ENCODE measurements at places on chromosomes 3 and 15.

DNA sequence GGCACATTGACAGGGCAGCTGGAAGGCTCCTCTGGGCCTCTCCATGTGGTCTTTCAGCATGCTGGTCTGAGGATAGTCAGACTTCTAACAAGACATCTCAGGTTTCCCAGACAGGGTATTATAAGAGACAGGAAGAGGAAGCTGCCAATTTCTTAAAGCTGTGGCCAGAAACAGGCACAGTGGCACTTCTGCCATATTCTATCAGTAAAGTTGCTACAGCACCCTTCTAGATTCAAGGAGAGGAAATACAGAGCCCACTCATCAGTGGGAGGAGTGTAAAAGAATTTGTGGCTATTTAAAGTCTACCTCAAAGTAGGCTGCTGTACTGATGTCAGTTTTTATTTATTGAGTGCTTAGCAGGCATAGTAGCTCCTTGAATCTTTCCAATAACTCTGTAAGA, 55.5 kb downstream of the BTD start:
- no peak for DNase-seq

DNA sequence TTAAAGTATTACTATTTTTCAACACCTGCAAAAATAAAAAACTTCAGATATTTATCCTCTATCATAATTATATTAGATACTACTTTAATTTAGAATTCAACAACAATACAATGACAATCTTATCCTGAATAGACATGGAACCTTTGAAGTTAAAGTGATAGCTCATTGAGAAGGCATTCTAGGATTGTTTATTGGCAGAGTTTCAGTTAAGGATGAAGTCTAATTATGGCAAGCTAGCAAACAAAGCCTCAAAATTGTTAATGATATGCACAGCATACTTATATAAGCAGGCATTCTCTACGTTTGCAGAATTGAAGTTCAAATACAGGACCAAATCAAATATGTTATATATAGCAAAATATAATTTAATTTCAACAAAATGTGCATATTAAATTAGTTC, 91.2 kb upstream of the ABI3BP start:
- DNase-seq, result no peak

- DNase-seq, result no peak
Observed at GRCh38 chr15:59005579-59005978, 18.1 kb downstream of the RNF111 start.

GRCh38 chr3:135229018-135229495, 434.0 kb downstream of the EPHB1 start:
- DNase-seq, result no peak

GRCh38 chr3:159766563-159767185, 222.0 kb upstream of the IL12A start:
- DNase-seq, result no peak

DNA sequence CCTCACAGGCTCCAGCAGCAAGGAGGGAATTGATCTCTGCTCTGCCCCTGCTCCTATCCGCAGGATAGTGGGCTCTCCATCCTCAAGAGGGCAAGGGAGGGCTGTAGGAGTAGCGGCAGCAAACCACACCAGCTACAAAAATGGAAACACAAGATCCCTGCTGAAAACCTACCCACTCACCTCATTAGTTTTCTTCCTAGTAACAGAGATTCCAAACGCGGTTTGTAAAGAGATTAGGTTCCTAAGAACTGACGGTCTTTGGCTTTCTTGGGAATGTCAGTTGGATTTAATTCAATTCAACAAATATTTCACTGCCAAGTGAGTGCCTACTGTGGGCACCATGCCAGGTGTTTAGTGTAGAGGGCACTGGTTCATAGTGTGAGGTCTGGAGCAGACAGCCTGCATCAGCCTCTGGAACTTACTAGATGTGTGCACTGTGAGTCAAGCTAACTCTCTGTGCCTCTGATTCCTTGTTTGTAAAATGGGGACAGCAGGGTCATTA, 84.7 kb downstream of the MRPL46 start:
- DNase-seq, result no peak

DNA sequence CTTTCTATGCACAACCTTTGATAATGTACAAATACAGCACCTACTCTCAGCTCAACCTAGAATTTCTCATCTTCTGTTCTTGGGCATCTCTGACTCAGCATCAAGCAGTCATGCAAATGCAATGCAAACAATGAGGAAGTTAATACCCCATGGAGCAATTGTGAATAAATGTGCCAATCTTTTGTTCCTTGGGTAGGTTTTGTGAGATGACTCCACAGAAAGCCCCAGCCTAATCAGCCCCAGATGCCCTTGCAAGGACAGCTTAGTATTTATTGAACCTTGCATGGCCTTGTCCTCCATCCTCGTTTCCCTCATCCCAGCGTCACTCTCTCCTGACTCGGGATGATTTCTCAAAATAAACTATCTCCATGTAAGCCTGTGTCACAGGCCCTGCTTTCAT, 494.7 kb upstream of the NECTIN3 start:
- no peak for DNase-seq

- no peak for DNase-seq
Observed at GRCh38 chr15:31399544-31400171, 73.0 kb downstream of the KLF13 start.

GRCh38 chr3:29711255-29711771, 430.4 kb downstream of the RBMS3 start:
- no peak for DNase-seq

- no peak for DNase-seq
Observed at GRCh38 chr3:141680620-141681389, 57.3 kb upstream of the RNF7 start.

DNA sequence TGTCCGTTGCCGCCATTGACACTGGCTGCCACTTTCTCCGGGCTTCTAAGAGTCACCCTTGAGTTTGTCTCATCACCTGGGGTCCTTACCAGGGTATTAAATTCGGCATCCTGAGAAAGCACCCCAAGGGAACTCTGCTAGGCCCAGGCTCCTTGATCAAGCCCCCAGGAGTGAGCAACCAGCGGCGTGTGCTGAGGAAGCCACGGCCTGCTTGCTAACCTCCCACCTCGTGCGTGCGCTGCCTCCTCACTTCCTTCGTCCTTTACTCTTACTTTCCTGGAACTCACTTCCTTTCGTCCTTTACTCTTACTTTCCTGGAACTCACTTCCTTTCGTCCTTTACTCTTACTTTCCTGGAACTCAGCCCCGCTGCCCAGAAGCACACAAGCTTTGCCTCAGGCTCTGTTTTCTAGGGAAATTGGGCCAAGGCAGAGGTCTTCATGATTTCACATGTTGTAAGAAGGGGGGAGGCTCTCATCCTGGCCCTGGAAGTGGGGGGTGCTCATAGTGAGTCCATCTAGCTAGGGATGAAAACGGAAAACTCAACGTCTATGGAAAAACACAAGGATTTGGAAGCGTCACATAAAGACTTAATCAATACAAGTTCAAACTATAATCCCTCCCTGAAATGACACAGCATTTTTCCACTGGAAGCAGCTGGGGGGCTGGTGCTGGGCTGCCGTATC, 36.7 kb upstream of the BDH1 start:
- no peak for DNase-seq

DNA sequence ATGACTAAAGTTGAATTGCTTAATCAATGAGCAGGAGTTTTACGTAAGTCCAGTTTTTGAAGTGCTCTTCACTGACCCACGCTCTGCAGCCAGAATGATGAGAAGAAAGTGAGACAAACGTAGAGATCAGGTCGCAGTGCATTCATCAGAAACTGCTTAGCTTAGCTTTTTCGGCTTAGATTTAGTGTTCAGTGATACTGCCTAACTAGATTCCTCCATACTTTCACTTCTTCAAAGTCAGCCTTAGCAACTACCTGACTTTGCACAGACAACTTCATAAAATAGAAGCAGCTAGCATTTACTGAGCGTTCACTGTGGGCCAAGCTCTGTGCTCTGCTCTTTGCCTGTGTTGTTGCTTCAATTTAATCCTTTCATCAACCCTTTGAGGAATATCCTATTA, 116.1 kb downstream of the KCNH8 start:
- DNase-seq, result no peak

DNA sequence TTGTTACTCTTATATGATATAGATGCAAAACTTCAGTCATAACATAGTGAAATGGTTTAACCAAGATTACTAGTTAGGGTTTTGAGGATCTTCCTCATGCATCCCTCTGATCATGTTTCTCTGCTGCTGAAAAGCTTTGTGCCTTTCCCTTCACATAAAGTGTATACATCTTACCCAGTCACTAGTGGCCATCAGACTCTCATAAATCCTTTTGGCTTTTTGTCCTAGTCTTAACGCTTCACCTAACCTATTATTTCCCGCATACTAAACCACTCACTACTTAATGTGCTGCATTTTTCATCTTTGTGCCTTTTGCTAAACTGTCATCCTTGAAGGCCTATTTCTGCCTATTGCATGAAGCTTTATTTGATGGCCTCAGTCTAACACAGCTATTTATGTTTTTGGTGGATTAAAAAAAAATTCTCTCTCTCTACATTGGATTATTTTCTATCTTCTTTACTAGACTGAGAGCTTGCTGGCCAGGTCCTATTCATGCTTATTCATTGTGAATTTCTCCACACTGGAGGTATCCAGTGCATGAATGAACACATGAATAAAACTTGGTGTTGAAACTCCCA, 717.6 kb upstream of the GOLIM4 start:
- DNase-seq, result no peak

GRCh38 chr3:159828542-159828943, 160.1 kb upstream of the IL12A start:
- no peak for DNase-seq

- DNase-seq, result no peak
Observed at GRCh38 chr3:26768068-26768651, 145.6 kb downstream of the LRRC3B start.

DNA sequence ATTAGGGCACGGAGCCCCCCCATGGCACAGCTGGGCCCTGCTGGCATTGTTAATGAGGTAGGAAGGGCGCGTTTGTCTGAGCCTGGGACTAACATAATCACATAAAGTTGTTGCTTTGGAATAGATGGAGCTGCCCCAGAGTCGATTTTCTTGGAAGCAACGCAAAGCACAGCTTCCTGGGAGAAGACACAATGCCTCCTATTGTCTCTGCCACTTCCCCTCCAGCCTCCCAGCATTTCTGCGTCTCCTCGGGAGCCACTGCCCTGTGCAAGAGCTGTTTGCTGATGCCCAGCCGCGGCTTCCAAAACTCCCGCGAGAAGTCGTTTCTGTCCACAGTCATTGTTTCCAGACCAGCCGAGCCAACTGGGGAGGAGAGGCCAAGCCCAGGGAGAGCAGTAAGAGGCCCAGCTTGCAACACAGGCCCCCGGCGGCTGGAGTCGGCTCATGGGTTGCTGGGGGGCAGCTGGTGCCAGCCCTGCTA, 18.1 kb upstream of the ALDH1A3 start:
- DNase-seq, result no peak

DNA sequence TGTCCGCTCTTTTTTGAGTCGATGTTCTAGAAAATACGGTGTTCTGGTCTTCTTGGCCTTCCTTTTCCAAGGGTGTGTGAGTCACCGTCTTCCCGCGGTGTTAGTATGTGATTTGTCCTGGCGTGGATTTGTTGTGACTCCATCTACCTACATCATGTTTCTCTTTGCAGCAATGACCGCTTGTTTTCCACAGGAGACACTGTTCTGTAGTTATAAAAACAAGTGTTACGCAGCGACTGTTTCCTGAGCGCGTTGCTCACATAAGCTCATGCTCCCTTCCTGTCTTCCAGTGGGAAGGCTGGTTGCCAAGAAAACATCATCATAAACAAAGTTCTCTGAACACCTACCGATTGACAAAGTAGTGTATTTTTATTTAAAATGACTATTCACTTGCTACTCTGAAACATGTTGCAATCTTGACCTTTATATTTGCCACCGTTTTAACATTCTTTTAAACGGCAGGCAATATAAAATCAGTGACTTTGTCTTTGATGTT, 19.0 kb downstream of the USP13 start:
- DNase-seq, result no peak

DNA sequence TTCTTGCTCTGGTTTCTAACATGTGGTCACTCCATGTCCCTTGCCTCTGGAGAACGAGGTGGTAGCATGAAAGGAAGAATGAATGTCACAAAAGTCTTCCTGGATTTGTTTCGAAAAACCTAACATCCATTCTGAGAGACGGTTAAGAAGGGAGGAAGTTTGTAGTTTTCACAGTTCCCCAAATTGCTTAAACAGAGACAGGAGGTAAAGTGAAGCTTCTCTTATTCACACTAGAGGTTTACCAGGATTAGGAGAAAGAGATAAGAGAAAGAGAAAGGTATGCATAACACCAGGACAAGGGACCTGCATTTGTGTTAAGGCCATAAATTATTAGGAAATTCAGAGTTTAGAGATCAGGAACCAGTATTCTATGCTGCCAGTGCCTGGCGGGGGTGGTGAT, 228.1 kb downstream of the CPNE4 start:
- no peak for DNase-seq

- no peak for DNase-seq
Observed at GRCh38 chr3:197737749-197738462, 1.2 kb upstream of the RUBCN start.

- DNase-seq, result no peak
Observed at GRCh38 chr3:130276203-130276803, 69.2 kb upstream of the COL6A5 start.

- no peak for DNase-seq
Observed at GRCh38 chr3:154050766-154051165, 70.4 kb upstream of the ARHGEF26 start.

GRCh38 chr3:118304557-118304956, 730.1 kb downstream of the IGSF11 start:
- DNase-seq, result no peak

DNA sequence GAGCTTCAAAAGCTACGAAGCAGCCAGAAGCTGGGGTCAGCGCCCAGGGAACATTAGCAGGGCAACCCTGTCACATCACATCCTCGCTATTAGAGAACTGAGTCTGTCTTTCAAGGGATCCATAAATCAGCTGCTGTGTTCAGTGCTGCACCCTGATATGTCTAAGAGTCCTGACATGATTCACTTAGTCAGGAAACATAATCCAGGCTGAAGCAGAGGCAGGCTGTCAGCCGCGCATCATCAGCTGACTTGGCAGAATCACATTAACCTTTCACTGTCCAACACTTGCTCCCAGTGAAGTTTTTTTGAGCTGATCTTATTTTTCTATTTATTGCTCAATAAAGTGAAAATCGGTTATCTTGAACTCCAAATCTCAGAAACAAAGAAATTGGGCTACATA, 23.5 kb downstream of the MYH15 start:
- no peak for DNase-seq

DNA sequence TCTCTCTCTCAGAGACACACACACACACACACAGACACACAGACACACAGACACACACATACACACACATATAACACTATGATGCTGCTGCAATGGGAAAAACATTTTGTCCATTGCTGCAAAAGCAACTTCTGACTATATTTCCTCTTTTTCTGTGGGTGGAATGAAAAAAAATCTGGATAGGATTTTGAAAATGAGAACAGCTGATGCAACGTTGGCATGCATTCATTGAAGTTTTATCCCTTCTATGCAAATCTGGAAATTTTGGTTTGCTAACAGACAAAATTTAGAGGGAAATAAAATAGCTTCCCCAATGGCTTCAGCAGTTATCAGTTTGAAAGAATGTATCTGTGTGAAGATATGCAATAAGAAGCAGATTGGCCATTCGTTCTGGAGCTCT, 763.4 kb upstream of the GRM7 start:
- DNase-seq, result no peak

GRCh38 chr3:9831253-9831652, 12.6 kb downstream of the RPUSD3 start:
- DNase-seq, result no peak

Measured in CD4-positive, alpha-beta T cell treated with Interleukin-6 at 100 ng/mL for 8 hours (primary cell).